NCI-H69 (cell line): ENCODE measurements at places on chromosomes 13 and 19.

DNA sequence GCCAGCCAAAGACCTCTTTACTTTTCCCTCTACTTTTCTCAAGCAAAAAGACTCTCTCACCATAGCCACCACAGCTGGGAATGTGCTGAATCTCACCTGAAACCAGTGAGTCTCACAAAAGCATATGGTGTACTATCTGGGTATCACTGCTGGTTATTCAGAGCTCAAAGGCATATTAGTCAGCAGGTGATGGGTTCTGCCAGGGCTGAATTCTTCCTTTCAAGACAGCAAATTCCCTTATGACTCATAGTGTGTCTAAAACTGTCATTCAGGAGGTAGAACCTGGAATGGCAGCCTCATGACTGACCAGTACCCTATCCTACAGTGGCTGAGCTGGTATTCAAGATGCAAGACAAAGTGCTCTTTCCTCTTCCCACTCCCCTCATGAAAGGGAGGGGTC is 2859.1 kb downstream of the PCDH9 start:
- no peak for DNase-seq

DNA sequence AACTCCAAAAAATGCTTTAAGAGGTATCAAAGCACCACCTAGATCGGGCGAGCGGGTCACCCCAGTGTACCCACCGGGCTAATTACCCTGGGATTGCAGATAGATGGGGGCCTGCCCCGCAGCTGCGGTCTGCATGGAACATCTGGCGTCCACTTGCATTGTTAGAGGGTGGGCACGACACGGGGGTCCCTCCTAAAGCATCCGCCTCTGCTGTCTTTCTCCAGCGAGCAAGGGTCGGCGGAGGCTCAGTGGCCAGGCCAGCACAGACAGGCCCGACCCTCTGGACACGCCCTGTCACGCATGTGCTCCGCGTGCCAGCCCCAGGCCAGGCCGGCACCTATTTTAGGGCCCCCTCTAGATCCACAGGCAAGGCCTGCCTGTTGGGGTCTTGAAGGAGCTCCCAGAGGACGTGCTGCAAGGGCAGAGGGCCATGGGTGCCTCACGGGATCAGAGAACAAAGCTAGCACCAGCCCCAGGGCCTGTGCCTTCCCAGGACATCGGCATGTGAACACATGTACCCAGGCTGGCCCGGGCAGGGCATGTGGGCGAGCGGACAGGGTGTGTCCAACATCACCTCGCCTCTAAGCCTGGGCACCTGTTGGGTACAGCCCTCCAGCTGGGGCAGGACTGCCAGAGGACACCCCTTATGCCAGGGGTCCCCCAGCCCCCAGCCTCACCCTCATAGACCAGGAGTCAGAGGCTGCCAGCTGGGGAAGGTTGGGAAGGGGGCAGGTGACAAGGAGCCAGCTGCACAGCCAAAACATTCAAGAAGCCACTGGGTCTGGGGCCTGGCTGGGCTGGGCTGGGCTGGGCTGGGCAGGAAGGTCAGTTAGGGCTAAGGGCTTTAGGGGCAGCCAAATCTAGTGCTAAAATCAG is 35.6 kb upstream of the NANOS3 start:
- peak; percentile 58 for DNase-seq

DNA sequence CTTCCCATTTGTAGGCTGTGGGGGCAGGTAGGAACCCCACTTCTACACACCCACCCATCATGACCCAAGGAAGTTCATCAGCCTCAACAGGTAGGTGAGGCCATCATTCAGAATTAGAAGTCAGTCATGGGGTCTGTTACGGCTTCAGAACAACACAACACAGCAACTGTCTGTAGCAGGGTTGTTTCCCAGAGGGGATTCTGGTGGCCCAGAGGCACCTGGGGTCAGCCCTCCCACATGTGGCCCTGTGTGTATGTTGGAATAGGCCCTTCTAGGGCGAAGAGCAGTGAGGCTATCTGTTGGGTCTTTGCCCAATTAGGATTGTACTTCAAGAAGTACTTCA is 3.4 kb downstream of the IGFLR1 start:
- no peak for DNase-seq

DNA sequence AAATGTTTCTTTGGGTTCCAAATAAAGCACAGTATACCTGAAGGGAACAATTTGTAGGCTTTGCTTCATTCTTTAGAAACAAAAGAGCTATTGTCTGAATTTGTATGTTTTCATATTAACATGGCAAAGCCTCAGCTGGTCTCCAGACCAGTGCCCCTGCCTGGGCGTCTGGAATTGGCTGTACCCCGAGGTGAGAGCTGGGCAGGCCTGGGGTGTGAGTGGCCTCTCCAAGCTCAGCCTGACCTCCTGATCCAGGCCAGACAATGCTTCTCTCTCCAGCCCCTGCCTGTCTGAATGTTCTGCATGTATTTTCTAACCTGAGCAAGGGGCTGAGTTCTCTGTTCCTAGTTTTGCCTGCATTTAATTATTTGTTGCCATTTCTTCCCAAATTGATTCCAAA is 66.3 kb upstream of the MCF2L start:
- DNase-seq: no peak

DNA sequence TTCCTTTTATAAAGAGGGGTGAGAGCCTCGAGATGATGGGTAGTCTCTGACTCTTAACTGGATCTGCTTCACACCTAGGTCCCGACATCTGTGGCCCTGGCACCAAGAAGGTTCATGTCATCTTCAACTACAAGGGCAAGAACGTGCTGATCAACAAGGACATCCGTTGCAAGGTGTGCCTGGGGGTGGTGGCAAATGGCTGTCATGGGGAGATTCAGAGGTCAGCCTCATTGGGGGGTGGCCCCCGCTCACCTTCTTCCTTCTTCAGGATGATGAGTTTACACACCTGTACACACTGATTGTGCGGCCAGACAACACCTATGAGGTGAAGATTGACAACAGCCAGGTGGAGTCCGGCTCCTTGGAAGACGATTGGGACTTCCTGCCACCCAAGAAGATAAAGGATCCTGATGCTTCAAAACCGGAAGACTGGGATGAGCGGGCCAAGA is 1.6 kb downstream of the CALR start:
- no peak for DNase-seq

DNA sequence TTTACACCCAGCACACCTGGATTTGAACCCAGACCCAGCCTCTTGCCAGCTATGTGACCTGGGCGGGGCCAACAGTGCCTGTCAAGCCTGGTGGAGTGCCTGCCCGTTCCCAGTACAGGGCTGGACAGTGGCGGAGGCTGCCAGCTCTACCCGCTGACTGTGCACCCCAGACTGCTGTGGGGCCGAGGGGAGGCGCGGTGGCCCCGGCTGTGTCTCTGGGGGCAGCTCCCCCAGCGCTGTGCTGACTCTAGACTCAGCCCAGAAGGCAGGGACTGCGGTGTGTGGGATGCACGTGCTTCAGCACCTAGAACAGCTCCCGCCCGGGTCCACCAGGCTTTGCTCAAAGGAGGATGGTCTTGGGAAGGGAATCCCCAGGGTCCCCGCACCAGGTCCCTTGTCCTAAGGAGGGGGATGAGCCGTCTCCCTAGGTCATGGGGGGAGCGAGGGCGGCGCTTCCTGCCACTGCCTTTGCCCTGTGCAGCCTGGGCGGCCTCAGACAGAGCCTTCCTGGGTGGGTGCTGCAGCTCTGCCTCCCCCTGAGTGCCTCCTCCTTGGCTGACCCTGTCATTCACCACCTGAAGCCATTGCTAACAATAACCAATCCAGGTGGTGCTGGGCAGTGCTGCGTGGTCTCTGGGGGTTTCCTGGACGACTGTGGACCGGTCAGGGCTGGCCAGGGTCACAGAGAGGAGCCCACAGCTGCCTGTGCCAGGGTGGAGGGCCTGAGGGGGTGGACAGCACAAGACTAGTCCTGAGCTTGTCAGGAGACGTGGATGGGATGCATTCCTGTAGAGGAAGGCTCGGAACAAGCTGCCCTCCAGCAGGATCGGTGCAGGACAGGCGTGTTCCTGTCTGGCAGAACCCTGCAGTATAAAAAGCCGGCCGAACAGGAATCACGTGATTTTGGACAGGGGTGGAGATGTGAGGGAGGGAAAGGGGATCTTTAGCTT is 18.6 kb downstream of the TMEM255B start:
- no peak for DNase-seq

DNA sequence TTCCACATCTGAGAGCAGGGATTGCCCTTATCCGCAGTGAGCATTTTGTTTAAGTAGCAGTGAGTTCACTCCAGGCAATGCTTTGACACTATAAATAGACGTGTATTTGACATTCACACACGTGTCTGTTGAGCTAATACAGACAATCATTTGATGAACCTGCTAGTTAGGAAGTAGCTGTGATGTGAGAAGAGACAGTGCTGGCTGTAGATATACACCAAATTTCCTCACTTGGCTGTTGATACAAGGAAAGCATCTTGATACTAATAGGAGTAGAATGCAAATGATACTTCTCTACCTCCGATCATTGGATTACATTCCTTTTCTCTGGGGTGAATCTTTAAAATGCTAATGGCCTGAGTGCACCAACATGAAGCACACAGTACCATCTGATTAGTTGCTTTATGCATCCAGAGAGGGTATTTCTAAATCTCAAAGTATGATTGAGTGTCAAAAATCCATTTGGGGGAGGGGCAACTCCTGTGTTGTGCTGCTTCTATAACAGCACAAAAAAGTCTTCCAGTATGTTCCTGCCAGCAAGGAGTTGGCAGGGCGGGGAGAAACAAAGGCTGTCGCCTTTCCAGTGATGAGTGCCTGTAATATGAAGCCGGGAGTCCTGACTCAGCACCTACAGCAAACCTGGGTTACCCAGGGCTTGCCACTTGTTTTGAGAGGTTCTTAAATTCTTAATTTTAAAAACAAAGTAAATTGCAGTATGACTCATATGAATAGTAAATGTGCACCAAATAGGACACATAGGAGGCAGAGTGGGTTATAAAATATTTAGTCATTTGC is 7.0 kb downstream of the CUL4A start:
- peak; percentile 70 for DNase-seq

- no peak for DNase-seq
Observed at GRCh38 chr19:8305798-8306197, 2.4 kb downstream of the CD320 start.

DNA sequence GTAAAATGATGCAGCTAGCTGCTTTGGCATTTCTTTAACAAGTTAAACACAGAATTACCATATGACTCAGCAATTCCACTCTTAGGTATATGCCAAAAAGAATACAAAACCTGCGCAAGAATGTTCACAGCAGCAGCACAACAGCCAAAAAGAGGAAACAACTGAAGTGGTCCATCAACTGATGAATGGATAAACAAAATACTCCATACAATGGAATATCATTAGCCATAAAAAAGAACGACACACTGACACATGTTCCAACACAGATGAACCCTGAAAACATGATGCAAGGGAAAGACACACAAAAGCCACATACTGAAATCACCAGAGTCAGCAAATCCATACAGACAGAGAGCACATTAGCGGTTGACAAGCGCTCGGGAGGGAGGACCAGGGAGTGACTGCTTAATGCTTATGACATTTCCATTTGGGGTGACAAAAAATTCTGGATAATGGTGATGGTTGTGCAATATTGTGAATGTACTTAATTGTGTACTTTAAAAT is 3.0 kb downstream of the PCID2 start:
- no peak for DNase-seq

- DNase-seq: no peak
Observed at GRCh38 chr13:33727297-33728083, 90.5 kb upstream of the RFC3 start.

- DNase-seq: peak; percentile 13
Observed at GRCh38 chr13:105035092-105035491, 1500.4 kb downstream of the EFNB2 start.

DNA sequence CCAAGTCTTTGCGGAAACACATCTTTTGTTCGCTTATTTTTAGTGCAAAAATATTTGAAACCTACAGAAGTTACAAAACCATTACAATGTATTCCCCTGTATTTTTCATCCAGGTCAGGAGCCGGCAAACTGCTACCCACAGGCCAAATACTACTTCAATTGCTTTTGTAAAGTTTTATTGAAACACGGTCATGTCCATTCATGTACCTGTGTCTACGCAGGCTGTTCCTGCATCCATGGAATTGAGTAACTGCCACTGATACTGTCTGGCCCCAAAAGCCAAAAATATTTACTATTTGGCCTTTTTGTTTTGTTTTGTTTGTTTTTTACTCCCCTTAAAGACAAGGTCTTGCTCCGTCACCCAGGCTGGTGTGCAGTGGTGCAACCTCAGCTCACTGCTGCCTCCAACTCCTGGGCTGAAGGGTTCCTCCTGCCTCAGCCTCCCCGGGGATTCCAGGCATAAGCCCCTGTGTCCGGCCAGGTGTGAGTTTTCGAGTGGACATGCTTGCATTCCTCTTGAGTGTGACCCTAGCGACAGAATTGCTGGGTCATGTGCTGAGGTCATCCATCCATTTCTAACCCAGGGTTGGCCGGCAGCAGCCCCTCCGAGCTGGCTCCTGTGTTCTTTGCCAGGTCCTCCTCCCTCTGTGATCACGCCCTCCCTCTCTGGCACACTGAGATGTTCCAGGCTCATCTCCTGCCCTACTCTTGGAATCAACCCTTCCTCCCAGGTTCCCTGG is 10.9 kb upstream of the S1PR4 start:
- no peak for DNase-seq

DNA sequence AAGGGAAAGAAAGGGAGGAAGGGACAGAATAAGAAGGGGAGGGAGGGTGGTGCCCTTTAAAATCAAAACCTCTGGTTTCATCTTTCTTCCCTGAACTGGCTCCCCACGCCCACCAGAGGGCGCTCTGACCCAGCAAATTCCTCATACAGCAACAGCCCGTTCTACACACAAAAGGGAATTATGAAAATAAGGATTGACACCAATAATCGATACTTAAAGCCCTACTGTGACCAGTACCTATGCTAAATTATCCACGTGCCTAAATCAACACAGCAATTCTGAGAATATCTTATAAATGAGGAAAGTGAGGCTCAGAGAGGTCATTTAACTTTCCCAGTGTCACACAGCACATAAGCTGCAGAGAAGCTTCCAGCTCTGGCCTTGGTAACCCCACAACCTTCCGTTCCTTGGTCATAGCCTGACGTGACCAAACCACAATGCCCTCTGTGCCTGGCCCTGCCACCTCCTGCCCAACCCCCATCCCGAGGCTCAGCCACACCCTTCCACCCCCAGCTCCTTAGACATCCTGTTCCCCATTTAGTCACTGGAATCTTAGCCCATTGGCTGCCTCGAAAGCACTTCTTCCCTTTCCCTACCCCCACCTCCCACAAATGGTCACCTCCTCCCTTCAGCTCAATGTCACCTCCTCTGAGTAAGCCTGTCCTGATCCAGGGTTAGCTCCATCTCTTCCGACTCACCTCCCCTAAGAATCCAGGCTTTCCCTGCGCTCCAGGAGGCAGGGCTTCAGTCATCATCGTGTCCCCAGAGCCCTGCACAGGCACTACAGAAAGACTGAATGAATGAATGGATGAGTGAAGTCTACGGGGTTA is 34.2 kb upstream of the PNMA8B start:
- peak; percentile 53 for DNase-seq

- DNase-seq: no peak
Observed at GRCh38 chr13:110541526-110541920, 20.0 kb downstream of the RAB20 start.
